ENCODE measurements at places on chromosomes 2 and 18.
A peak's percentile ranks its signal among the peaks of the same experiment; 100 is the strongest.

DNA sequence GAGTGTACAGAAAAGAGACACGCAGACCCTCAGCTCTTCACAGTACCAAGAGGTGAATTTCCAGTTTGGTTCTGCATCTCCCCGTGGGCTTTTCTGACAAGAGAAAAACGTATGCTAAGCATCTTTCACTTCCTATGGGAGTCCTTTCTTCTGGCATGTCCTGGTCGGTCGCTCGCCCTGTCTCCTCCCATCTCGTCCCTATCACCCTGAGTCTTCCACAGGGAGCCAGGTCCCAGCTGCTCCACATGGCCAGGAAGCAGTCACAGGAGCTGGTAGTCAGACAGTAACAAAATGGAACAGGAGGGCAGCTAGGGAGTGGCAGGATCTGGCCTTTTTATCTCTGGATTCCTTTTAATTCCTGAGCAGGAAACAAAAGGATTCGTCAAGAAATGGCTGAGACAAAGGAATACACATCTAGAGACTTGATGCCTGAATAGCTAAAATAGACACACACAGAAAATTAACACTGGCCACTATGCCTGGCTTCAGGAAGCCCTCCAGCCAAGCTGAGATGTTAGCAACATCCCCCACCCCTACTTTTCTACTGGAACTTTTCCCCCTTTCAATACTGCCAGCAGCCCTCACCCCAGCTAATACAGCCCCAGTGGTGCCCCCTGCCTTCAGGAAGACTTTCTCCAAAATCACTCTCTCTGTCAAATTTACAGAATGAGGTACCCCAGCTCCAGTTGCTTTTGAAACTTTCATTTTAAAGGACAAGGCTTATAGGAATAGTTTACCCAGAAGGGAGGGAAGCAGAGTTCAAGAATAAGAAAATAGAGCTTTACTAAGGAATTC lies 136.1 kb downstream of the DNER start:
- DNase-seq, result no peak

DNA sequence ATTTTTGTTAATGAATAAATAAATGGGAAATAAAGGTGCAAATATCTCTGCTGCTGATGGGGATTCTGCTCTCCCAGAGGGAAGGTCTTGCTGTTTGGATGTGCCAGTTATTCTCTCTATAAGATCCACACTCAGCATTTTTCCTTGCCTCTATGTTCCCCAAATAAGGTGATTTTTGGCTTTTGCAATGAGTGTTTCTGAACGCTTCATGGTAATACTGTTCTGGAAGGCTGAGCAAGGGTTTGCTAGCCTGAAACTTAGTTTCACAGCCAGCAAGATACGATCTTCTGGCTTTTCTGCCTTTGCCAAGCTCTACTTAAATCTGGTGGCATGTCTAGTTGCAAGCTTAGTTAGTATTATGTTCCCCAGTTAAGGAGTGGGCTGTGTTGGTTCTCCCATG lies 114.6 kb downstream of the LPIN1 start:
- DNase-seq, result no peak

DNA sequence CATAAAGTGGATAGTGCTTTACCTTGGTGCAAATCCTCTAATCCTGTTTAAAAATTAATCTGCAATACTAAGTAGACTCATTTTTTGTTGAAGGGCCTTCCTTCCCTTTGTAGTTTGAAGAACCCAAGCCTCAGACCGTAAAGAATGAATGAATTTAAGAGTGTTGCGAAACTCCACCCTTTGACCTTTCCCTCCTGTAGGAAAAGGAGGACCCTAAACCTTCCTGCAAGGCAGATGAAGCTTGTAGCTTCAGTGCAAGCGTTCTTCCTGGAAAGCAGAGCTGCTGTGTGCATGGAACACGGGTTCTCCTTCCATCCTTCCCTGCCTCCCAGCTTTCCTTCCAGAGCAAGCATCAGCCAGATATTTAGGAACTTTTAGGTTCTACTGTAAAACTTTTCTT lies 1.7 kb downstream of the IMPA2 start:
- no peak for DNase-seq

DNA sequence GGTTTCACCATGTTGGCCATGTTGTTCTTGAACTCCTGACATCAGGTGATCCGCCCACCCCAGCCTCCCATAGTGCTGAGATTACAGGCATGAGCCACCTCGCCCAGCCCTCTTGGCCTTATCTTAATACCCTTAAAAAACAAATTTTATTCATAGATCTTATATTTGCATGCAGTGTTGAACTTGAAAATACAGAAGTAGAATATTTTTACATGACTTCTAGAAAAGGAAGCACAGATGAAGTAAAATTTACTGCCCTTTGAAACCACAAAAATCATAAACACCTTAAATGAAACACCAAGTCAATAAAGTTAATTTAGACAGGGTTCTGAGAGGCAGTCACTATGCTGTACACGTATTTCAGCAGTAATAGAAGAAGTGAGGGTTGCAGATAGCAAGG lies 145.7 kb downstream of the CERS6 start:
- DNase-seq, result no peak

- peak; percentile 57 for DNase-seq
These were observed 26.8 kb upstream of the CTLA4 start for GRCh38 chr2:203840655-203841205.

GRCh38 chr2:165202239-165202638 lies 1.6 kb downstream of the SCN3A start:
- DNase-seq, result no peak

DNA sequence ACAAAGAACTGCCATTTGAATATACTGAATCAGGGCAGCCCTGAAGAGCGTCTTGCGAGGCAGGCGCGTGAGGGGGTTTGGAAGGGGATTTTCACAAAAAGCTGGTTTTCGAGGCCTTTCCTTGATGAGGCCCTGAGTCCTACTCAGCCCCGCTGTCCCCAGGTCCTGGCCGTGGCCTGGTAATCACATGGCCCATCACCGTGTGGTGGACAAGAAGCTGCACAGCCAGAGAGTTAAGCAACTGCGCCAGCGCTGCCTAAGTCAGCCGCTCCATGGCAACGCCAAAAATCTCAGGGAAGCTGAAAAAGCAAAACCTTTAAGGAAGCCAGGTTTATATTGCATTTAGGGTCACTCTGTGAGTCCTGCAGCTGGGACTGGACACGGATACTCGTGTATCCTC lies 341.2 kb upstream of the MYT1L start:
- no peak for DNase-seq

DNA sequence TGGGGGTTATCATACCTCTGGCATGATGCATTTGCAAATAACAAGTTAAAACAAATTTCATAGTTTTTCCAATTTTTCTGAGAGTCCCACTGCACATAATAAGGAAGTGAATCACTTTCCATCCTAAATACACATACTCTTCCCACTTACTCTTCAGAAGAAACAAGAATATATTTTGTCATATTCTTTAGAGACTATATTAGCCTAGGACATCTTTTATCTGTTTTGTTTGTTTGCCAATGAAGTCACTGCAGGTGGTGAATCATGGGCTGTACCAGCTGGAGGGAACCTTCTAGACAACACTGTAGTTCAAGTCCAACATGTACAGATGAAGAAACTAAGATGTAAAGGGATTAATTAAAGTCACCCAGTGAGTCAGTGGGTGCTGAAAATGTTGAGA lies 116.8 kb downstream of the XIRP2 start:
- DNase-seq, result no peak

GRCh38 chr2:124319577-124319976 lies 294.5 kb downstream of the CNTNAP5 start:
- no peak for DNase-seq

DNA sequence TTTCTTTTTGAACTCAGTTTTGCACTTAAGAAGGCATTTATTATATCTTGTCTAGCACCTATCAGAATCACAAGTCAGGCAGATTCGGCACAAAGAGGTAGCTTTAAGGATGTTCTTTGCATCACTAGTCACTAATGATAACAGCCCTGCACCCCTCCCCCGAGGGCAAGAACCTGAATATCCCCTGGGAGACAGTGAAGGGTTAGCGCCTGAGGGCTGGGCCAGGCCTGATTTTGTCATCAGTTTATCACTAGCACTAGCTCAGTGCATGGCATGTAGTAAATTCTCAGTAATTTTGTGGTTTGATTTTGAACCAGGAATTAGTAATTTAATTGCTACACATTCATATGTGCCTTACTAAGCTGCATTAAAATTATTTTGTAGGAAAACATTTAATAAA lies 23.9 kb upstream of the HS6ST1 start:
- DNase-seq, result no peak

DNA sequence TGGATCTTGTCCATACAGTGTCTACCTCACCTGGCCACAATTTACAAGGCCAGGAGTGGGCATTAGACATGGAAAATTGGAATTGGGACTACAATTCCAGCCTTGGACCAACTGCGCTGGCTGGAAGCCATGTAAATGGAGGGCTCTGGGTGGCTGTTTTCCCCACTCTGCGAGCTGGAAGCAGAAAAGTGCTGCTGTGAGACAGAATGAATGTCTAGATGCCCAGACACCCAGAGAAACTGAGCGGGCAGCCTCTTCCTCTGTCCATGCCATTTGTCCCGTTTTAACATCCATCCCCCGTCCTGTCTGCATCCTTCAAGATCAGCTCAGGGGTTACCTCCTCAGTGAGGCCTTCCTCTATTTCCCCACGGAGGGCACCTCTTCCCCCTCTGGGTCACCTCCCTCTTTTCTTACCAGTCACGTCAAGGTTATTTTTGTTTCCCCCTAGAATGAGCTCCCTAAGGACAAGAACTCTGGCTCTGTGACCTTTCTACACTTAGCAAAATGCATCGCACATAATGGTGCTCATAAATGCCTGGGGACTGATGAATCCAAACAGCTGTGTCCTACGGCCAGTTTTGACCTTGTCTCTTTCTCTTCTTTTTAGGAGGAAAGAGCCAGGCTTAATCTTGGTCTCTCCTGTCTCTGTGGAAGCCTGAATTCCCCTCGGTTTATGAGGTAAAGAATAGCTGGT lies 41.2 kb downstream of the MCFD2 start:
- DNase-seq, result no peak

DNA sequence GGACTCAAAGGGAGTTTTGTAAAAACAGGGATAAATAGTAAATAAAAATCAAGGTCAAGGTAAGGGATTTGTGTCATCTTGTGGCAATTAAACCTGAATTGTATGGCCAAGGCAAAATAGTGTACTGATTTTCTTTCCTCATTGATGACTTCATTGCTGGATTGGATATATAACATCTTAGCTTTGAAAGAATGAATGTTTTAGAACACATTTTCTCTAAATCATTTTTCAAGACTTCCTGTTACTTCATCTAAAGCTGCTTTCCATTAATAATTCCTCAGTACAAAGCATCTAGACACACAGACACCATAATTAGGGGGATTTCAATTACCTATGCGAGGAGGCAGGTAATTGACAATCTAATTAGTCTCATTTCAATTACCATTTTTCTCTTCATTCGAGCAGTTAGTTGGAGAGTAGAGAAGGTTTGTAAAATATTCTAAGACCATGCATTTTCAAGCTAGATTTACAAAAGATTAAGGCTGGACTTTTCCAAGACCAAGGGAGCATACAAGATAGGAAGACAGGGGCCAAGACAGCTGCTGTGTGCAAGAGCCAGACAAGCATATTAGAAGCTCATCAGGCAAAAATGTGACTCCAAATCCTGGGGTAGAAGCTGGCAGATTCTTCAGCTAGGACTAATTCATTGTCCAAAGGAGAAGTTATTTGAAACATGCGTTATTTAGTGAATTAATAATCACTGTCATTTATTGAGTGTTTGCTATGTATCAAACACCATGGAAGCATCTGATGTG lies 253.6 kb downstream of the EPHA4 start:
- peak; percentile 31 for DNase-seq

- peak; percentile 8 for DNase-seq
These were observed 1235.4 kb downstream of the LRP1B start for GRCh38 chr2:140895378-140895777.

GRCh38 chr2:219073413-219074129 lies 12.8 kb upstream of the IHH start:
- peak; percentile 89 for DNase-seq

DNA sequence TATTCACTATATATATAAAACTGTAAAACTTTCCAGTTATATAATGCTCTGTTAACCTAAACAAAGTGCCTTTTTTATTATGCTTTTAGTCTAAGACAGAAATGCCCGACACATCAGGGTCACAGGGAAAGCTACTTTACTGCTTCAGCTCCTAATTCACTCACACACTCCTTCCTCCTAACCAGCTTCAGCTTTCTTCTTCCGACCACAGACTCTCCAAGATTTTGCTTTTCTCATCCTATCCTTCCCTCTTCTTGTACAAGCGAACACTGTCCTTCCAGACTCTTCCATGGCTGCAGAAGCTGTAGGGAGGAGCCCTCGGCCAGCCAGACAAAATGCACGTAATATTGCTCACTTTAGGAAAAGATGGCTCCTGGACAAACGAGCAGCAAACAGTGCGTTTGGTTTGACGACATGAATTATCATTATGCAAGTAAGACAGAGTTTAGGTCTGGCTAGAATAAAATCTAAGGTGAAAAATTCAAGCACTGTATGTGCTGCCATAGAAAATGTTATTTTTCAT lies 47.5 kb upstream of the HNRNPA3 start:
- DNase-seq, result peak; percentile 36

DNA sequence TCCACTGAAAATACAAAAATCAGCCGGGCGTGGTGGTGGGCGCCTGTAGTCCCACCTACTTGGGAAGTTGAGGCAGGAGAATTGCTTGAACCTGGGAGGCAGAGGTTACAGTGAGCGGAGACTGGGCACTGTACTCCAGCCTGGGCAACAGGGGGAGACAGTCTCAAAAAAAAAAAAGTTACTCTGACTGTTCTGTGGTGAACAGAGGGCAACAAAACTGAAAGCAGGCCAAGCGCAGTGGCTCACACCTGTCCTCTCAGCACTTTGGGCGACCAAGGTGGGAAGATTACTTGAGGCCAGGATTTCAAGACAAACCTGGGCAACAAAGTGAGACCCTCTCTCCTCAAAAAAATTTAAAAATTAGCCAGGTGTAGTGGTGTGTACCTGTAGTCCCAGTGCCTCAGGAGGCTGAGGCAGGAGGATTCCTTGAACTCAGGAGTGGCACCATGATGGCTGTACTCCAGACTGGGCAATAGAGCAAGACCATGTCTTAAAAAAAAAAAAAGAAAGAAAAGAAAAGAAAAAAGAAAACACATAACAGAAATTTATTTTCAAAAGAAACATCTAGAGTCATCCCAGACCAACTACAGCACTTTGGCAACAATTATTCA lies 13.6 kb upstream of the RTN4 start:
- DNase-seq, result peak; percentile 26

GRCh38 chr18:26479065-26479680 lies 69.2 kb downstream of the KCTD1 start:
- no peak for DNase-seq
